ENCODE measurements at places on chromosomes 7 and 10.

DNA sequence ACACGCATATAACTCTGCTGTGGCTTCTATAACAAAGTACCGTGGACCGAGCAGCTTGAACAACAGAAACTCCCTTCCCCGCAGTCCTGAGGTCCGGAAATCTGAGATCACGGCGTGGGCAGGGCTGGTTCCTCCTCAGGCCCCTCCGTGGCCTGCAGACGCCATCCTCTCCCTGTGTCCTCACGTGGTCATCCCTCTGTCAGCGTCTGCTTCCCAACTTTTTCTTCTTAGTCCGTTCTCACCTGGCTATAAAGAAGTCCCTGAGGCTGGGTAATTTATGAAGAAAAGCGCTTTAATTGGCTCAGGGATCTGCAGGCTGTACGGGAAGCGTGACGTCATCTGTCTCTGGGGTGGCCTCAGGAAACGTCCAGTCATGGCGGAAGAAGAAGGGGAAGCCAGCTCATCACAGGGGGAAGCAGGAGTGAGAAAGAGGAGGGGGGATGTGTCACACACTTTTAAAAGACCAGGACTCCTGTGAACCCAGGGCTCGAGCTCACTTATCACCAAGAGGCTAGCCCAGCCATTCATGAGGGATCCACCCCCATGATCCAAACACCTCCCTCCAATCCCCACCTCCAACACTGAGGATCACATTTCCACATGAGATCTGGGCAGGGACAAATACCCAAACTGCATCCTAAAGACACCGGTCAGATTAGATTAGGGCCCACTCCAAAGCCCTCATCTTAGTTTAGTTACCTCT lies 91.2 kb upstream of the INSIG1 start:
- DNase-seq: no peak

DNA sequence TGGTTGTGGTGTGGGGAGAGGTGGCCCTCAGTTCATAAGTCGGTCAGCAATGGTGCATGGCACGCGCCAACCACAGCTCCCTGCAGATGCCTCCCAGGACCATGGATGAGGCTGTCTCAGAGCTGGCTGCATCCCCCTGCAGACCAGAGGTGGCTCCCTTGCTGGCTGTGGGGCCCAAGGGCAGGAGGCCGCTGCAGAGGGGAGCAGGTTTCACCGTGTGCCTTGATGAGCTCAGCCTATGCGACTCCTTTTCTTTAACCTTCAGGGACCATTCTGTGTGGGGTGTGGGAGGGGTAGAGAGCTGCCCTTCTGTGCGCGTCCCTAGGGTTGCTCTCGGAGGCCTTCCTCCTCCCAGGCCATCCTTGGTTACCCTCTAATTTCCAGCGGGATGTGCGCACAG lies 152.4 kb downstream of the ACTR3B start:
- DNase-seq: no peak

DNA sequence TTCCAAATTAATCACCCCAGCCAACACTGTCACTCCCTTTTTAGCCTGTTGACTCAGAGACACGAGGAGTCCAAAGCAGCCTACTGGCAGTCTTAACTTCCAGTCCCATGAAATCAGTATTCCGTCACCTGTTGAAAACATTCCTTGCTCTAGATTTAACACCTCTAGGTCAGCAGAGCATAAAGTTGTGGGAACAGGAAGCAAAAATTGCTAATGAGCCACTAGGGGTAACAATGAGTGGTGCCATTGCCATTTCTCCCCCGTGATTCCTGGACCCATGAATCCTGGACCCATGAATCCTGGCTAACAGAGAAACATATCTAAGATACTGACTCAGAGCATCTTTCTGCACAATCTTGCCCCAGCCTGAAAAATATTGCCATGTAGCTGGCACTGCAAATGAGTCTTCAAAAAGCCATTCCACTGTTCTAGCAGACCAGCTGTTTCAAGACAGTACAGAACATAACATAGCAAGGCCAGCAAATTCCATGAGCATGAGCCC lies 252.7 kb upstream of the PTER start:
- no peak for DNase-seq

DNA sequence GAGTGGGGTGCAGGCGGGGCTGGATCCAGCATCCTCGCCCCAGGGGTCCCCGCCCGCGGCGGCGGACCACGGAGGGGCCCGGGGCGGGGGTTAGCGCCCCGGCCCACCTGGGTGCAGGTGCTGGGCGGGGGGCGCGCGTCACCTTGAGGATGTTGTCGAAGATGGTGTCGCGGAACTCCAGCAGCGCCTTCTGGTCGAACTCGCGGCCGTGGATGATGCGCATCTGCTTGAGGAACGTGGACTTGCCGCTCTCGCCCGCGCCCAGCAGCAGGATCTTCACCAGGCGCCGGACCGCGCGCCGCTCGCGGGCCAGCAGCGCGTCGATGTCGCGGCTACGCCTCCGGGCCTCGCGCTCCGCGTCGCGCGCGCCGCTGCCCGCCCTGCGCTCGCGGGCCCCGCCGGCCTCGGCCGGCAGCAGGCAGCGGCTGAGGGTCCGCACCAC lies 376 bp downstream of the GNA12 start:
- no peak for DNase-seq

- no peak for DNase-seq
Measured at GRCh38 chr10:62166331-62167131, 102.1 kb downstream of the RTKN2 start.

DNA sequence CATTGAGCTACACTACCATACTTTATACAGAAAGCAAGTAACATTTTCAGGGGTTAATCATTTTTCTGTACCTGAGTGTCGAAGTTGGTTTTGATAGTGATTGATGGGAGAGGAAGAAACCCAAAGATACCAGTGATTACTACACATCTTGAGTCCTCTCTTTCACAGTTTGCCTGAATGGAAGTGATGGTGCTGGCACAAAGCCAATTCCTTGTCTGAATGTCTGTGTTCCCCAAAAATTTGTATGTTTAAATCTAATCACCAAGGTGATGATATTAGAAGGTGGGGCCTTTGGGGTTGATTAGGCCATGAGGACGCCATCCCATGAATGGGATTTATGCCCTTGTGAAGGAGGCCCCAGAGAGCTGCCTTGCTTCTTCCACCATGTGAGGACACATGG lies 696.9 kb upstream of the ANKRD30A start:
- DNase-seq: no peak

DNA sequence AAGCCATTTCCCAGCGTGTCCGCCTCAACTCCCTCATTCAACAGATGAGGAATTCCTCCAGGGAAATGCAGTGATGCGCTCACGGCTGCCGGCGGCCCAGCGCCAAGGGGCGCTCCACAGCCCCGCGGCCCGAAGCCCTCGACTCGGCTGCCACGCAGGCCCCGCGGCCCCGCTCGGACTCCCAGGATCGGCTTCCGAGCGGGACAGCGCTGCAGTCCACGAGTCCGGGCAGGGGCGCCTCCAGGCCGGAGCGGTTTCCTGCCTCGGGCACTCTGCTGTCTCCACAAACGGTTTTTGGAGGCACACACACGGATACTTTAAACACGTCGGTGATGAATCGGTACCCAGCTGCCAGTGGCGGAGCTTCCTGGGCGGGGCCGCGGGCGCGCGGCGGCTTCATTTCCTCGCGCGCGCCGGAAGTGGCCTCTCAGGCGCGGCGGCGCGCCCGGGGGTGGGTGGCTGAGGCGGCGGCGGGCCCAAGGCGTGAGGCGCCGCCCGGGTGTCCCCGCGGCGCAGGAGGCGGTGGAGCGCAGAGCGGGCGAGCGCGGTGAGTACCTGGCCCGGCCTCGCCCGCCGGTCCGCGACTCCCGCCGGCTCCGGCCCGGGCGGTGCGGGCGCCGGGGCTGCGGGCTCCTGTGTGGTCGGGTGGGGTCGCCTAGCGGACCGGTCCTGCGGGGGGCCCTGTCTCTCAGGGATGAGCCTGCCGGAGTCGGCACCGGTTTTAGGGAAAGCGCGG lies at the start of gene CSGALNACT2:
Gene CSGALNACT2, plus strand, starts transcription at position 425 of the 736 bp plus-strand sequence. CDS start 16,705 bp downstream, outside the sequence.
- peak; percentile 79 for DNase-seq

GRCh38 chr7:1761097-1761496 lies 91.0 kb downstream of the ELFN1 start:
- DNase-seq: no peak

- no peak for DNase-seq
Measured at GRCh38 chr7:39085590-39086049, 107.9 kb downstream of the POU6F2 start.
